Epithelial cell of prostate (primary cell): ENCODE measurements at places on chromosomes 6 and 20.

DNA sequence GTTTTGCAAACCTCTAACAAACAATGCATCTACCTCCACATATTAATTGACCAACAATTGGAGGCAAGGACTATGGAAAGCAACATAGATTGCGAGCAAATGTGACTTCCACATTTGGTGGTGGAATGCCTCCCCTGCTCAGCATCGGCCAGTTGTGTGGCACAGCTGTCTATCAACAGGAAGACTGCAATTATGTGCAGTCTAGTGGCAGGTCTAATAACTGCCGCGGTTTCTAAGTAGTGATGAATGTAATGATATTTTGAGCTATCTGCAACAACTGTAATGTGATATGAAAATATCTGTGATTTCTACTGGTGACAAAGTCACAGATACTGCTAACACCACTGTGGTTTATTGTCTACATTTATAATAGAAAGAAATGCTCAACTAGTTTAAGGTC is 56.8 kb downstream of the NCR2 start:
- no peak for DNase-seq

DNA sequence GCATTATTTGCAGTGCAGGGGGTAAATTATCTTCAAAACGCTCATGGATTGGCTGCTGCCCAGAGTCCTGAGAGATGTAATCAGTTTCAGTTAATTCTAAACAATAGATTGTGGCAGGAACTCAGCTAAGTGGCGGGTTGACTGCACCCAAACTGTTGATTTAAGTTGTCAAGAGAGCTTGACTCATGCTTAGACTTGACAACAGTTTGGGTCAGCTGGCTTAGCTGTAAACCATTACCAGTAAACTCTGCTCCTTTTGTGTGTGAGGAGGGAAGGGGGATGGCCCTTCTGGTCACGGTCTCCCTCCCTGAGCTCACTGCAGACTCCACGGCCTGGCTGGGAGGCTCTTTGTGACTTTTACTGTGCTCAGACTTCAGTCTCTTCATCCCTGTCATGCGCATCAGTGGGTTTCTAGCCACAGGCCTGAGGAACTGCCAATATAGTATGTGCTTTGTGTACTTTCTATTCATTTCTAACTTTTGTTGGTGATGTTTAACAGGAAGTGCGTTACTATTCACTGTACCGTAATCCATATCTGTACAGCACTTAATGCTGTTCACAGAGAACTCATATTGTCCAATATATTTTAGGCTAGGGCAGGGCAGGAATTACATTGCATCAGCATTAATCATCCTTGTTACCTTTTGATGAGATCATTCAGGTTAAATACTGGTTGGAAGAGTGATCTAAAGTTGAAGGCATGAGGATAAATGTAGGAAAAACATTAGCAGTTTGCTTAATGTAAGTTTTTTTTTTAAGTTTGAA is 488.3 kb downstream of the CDKAL1 start:
- peak; percentile 99 for DNase-seq

DNA sequence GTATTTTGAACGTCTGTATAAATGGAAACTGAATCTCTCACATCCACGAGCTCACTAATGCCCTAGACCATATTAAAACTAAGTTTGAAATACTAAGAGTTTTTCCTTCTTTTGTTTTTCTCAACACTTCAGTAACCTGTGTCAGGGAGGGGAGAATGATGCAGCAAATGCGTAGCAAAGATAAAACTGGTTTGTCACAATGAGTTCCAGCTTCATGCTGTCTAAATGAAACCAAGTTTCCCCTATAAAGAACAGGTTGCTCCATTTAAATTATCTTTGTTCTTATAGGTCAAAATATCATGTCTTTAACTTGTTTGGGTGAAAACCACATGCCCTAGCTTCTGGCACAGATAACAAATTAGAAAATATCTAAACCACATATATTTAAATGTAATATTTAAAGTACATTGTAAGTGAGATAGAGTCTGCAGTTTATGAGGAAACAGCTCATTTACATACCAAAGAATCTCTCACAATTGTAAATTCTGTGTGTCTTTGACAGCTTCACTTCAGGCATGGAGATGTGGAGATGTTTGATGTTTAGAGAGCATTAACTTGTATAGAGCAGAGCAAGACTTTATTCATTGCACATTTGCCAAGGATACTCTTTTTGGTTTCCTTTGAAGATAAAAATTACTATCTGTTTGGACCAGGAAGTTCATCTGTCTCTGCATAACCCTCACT is 7.3 kb downstream of the TRDN start:
- DNase-seq, result no peak

DNA sequence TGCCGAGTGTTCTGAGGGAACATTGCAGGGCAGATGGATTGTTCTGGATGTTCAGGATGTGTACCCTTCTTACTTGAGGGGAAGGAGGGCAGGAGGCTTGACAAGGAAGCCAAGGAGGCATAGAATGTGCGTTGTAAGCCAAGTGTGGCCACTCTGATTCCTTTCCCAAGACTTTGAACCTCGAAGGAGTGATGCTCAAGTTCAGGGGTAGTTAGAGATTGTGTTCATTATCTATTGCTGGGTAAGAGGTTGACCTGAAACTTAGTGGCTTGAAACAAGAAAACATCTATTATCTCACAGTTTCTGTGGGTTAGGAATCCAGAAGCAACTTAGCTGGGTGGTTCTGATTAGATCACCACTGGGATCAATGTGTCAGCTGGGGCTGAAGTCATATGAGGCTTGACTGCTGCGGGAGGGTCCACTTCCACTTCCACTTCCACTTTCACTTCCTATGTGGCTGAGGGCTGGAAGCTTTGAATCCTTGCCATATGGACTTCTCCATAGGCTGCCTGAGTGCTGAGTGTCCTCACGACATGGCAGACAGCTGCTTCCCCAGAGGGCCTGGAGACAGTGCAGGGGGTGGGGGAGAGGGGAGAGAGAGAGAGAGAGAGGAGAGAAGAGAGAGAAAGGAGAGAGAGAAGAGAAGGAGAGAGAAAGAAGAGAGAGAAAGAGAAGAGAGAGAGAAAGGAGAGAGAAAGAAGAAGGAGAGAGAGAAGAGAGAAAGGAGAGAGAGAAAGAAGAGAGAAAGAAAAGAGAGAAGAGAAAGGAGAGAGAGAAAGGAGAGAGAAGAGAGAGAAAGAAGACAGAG is 6.9 kb upstream of the CD40 start:
- no peak for DNase-seq

GRCh38 chr20:10536531-10536930 is 101.4 kb downstream of the SLX4IP start:
- no peak for DNase-seq

GRCh38 chr6:63675138-63675537 is 39.5 kb downstream of the PHF3 start:
- no peak for DNase-seq

GRCh38 chr6:12875051-12875450 is 158.5 kb downstream of the PHACTR1 start:
- no peak for DNase-seq

- DNase-seq, result no peak
Observed at GRCh38 chr20:63890201-63890576, 4.7 kb upstream of the DNAJC5 start.
